ENCODE measurements at places on chromosomes 6 and 20.
A peak's percentile ranks its signal among the peaks of the same experiment; 100 is the strongest.

GRCh38 chr6:149642829-149643580, 5.5 kb downstream of the KATNA1 start:
- DNase-seq: no peak

GRCh38 chr20:44014807-44015732, 100.4 kb downstream of the TOX2 start:
- no peak for DNase-seq

DNA sequence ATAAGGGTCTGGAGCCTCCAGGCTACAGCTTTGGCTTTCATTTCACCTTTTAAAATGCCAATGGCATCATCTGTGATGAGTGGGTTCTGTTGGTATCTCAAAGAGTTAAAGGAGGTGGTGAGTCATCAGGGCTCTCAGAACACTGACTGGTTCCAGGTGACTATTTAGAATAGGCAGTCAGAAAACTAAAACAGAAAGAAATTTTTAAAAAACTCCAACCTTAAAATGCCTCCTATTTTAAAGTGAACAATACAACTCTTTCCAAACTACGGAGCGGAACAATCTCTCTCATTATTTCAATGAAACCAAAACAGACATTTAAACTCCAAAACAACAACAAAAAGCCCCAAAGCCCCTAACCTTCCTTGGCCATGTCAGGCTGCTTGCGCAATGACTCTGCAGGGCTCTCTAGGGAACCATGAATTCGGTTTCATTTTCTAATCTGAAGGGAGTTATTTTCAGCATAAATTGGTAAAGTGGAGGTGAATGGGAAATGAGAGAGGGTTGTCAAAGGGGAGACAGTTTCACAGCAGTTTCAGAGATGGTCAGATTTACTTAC, 194.9 kb downstream of the KIF6 start:
- no peak for DNase-seq

DNA sequence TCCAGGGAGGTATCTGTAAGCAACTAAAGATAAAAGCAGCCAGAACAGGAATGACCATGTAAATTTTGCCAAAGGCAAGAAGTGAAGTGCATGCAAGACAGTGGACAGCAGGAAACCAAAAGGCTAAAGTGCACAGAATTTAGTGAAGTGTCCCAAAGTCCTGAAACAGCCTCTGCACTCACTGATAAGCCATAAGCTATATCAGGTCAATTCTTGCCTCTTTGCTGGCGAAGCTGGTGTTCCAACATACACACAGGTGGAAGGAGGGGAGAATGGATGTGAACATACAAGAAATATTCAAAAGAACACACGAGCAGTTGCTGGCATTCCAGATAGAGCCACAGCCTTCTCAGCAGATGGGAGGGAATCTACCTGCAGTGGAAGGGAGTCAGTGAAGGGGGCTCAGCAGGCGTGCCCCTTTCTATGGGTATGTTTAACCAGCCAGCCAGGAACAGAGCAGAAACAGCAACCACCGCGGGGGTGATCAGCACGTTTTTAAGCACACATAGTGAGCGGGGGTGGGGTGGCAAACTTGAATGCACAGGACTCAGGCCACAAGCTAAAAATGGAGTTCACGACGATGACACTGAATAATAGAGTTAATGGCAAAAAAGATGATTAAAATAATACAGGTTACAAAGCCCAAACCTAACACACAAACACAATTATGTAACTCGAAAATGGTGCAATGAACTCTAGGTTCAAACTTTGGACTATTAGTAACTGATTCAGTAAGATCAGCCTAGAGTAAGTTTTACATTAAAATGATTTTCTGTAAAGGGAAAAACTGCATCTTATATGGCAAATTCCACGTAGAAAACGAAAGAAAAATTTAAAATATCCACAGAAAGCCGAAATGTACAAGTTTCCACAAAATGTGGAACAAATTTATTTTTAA, 1.2 kb downstream of the ECI2 start:
- DNase-seq: peak; percentile 18

DNA sequence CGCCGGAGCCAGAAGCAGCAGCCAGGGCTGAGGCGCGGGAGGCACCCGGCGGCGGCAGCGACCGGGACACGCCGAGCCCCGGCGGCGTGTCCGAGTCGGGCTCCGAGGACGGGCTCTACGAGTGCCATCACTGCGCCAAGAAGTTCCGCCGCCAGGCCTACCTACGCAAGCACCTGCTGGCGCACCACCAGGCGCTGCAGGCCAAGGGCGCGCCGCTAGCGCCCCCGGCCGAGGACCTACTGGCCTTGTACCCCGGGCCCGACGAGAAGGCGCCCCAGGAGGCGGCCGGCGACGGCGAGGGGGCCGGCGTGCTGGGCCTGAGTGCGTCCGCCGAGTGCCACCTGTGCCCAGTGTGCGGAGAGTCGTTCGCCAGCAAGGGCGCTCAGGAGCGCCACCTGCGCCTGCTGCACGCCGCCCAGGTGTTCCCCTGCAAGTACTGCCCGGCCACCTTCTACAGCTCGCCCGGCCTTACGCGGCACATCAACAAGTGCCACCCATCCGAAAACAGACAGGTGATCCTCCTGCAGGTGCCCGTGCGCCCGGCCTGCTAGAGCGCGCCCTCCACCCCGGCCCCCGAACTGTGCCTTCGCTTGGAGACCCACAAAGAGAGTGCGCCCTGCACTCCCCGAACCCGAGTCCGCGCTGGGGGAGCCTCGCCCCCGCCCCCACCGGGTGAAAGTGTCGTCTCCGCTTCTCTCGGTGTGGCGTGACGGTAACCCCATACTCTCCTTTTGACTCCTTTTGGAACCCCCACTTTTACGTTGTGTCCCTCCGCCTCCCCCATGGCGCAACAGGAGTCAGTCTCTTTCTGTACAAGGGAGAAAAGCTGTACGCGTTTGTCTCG, 1.6 kb downstream of the INSM1 start:
- DNase-seq: peak; percentile 26

- no peak for DNase-seq
These were observed 117.6 kb upstream of the PHACTR1 start for GRCh38 chr6:12598919-12599318.

GRCh38 chr6:42257614-42258013, 40.0 kb upstream of the MRPS10 start:
- DNase-seq: no peak

DNA sequence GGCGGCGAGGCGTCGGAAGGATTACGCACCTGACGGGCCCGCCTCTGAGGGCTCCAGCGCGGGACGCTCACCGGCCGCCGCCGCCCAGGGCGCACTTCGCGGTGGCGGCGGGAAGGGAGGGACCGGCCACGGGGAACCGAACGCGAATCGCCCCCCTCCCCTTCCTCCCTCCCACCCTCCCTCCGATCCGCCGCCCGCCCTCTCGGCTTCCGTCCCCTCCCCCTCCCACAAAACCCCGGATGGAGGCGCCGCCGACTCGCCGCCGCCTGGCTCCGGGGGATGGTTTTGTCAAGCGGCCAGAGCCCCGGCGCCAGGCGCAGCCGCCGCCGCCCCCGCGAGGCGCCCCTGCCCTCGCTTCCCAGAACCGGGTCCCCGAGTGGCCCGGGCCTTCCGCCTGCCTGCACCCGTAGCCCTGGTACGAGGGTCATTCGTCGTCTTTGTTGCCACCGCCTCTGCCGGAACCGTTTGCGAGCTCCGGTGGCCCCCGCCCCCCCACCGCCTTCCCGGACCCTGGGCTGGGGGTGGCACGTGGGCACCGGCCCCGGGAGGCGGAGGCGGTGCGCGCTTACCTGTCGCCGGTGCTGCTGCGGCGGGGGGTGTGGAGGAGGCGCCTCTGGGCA, 398 bp downstream of the ZBTB2 start:
- DNase-seq: peak; percentile 66

- DNase-seq: no peak
These were observed 255.3 kb upstream of the POU3F2 start for GRCh38 chr6:98579079-98579478.

- no peak for DNase-seq
These were observed 19.0 kb upstream of the LAMA2 start for GRCh38 chr6:128863983-128864382.

DNA sequence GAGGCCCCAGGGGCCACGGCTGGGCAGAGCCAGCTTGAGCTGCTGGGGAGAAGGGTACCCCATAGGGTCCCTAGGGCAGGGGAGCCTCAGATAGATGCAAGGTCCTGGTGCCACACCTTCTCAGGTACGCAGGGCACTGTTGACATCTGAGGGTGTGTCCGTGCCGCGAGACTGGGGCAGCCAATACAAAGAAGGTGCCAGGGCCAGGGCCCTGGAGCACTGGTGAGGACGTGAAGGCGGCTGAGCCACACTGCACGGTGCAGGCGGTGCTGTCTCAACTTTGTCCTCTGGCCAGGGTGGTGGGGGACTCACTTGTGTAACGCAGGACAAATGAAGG, 649 bp upstream of the LRRC73 start:
- no peak for DNase-seq

- no peak for DNase-seq
These were observed 15.2 kb upstream of the STK35 start for GRCh38 chr20:2086177-2086979.

- DNase-seq: no peak
These were observed 3.2 kb upstream of the BPIFA2 start for GRCh38 chr20:33164763-33165095.

DNA sequence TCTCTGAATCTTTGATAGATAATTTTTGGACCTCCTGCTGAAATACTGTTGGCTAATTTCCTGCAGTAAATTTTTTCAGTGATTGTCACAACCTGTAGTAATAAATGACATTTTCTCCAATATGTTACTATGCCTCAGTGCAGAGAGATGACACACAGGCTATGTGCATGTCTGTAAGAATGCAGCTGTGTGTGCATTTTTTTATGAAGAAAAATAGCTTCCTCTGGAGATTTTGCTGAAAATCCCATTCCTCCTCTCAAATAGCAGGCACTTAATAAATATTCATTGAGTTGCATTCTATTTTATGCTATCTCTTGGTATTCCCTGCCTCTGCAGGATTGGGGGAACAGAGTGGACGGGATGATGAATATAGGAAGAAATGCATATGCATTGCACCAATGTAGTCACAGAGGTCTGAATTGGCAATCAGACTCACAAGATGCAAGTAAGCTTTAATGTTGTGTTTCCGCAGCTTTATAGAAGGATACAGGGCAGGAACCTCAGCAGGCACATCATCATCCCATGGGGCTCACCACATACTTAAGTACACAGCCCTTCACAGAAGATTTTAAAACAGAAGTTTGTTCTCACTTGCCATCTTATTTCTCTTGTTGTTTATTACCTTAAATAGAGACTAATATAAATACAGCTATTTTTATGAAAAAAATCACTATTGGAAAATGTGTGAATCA, 474.7 kb downstream of the EPM2A start:
- DNase-seq: no peak

GRCh38 chr6:134647861-134648260, 302.0 kb downstream of the ALDH8A1 start:
- no peak for DNase-seq

- DNase-seq: peak; percentile 86
These were observed 3.9 kb downstream of the SYTL3 start for GRCh38 chr6:158653577-158654354.

- DNase-seq: no peak
These were observed 35.7 kb upstream of the GCNT2 start for GRCh38 chr6:10485406-10485805.

DNA sequence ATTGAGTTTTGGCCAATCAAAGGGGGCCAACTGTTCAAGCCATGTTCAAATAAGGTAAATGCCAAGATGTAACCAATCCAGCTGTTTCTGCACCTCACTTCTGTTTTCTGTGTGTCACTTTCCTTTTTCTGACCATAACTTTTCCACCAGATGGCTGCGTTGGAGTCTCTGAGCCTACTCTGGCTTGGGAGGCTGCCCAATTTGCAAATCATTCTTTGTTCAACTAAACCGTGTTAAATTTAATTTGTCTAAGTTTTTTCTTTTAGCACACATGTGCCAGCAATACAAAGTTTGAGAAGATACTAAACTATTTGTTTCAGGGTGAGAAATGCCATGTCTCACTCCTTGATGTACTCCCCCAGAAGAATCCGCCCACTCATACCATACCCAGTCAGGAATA, 52.1 kb downstream of the IYD start:
- no peak for DNase-seq

- DNase-seq: no peak
These were observed 434.1 kb downstream of the RFPL4B start for GRCh38 chr6:112781241-112781640.

DNA sequence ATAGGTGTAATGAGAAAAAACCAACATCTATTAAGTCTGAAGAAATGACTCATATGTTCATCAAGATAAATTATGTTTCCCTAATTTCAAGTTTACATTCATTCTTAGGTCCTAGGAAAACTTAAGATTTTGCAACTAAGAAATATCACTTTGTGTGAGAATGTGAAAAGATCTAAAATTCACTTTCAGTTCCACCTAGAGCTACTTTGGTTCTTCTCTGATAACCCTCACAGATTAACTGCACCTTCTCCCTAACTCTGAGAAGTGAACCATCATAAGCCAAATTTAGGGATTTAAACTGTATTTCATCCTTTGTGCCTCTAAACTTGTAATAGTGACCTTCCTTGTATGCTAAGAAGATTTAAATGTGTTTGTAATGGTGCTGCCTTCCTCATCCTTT, 213.0 kb downstream of the FRK start:
- DNase-seq: no peak

DNA sequence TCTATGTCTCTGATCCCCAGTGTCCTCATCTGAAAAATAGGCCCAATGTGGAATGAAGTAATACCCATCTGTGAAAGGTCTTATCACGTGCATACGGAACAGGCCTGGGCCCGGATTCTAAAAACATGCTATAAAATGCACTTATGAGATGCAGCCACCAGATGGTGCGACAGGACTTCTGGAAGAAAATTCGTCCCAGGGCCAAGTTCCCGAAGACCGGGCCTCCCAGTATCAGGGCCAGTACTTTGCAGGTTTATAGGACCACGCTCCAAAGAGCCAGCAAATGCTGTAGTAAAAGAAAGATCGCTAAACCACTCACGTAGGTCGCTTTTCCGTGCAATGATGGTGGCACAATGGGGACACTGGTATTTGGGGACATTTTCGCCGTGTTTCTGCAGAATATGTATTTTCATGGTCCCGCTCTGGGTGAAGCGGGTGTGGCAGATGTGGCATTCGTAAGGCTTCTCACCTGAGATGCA, 10.6 kb downstream of the CTCFL start:
- DNase-seq: no peak

GRCh38 chr6:114342826-114343781, at the start of gene HS3ST5:
HS3ST5 (minus strand) TSS chr6:114343023; CDS start chr6:114062845, 280,178 bp downstream.
- DNase-seq: no peak
